ENCODE measurements at places on chromosomes 7 and 10. TPM values are rescaled to one million over a fixed set of nuclear protein-coding genes. Genes with fewer than 3 reads are reported as not detected.

GRCh38 chr10:72329290-72330068, 25.2 kb downstream of the DNAJB12 start:
- DNase-seq: no peak

Gene HYAL4
- total RNA-seq: not detected

GRCh38 chr7:49980465-49980864, 112.6 kb downstream of the ZPBP start:
- DNase-seq: no peak

Gene ZNF365
- 1.7 TPM for total RNA-seq

Gene NUTM2B
- 0.53 TPM for total RNA-seq

DNA sequence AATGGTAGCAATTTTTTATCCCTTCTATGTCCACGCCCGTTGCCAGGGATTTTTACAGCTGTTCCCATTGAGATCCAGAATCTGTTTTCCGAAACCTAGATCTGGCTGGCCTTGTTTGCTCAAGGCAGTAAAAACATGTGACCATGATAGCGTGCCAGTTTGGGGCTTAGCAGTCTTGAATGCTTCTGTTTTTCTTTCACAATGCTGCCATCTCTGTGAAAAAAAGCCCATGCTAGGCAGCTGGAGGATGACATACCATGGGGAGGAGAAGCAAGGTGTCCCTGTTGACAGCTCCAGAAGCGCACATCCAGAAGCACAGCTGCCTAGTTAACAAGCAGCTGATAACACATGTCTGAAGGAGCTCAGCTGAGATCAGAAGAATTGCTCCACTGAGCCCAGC, 2.2 kb upstream of the ZNF92 start:
- DNase-seq: no peak

GRCh38 chr10:48670978-48671913, 13.4 kb upstream of the WDFY4 start:
- DNase-seq: no peak

DNA sequence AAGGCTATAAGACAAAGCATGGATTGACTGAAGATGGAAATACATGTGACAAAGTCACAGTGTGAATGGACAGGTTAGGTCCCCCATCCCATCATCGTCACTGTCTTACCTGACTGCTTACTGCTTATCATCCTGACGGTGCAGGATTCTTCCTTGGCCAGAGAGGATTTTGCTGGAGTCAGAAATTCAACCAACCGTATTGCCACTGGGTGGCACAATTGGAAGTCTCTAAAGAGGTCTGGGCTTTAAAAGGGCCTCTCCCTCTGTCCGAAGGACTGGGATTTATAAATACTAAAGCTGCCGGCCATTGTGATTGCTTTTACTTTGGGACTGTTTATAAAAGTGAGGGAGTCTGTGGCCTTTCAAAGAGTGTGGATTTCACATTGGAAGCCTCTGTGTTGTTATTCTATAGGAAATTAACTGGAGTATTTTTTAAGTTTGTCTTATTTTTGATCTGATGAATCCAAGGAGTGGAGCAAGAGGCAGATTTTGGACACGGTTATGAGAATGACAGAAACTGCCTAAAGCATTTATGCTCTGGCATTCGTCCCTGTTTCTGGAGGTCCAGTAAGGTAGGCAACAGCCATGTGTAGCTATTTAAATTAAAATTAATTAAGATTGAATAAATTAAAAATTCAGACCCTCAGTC, 113.3 kb upstream of the CREB5 start:
- DNase-seq: no peak

- DNase-seq: no peak
Measured at GRCh38 chr10:13457958-13458686, 70.7 kb downstream of the BEND7 start.

DNA sequence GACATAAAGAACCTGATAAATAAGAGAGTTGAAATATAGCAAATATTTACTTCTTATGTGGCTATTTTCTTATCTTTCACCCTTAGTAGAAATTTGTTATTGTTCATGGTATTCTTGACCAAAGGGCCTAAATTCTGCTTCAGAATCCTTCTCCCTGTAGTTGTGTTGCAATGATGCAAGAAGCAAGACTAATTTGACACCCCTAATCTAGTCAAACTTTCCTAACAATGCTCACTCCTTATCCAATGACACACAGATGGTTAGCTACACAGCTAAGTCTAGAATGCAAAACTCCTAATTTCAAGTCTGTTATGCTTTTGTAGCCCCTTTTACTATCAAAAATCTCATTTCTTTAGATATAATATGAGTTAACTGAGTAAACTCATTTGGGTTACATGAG, 56.1 kb downstream of the TWIST1 start:
- DNase-seq: no peak

Gene AGMO
- not detected for total RNA-seq

Gene IL15RA
- 41.5 TPM for total RNA-seq

GRCh38 chr7:129017264-129017663, 37.6 kb downstream of the TNPO3 start:
- no peak for DNase-seq

- no peak for DNase-seq
Measured at GRCh38 chr7:22477262-22477661, 22.7 kb downstream of the STEAP1B start.

GRCh38 chr7:98995111-98995510, 116.8 kb downstream of the TRRAP start:
- no peak for DNase-seq

Gene GARIN1A
- 0.27 TPM for total RNA-seq

- DNase-seq: no peak
Measured at GRCh38 chr10:71755179-71755879, 18.0 kb downstream of the VSIR start.

DNA sequence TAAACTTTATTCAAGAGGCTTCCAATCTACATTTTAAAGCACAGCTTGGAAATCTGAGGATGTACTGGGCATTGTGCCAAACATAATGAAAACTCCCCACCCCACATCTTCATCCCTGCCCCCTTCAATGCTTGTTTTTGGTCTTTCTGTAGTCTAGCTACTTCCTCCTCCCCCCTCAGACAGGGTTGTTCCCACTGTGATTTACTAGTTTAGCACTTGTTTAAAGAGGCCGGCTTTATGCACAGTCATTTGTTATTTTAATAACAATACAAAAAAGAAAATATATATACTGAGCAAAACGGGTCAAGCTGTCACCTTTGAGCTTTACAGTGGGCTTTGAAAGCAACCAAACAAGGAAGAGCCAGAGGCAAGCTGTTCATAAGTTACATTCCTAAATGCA, 132.6 kb downstream of the CHRM2 start:
- no peak for DNase-seq

Measured in activated T-cell treated with anti-CD3 and anti-CD28 coated beads, Interleukin-2, amount 50 U/mL, for 4 hours (primary cell).